ENCODE measurements at places on chromosomes 2 and 18.

GRCh38 chr18:26301681-26302080 is 75.4 kb downstream of the TAF4B start:
- DNase-seq, result no peak

DNA sequence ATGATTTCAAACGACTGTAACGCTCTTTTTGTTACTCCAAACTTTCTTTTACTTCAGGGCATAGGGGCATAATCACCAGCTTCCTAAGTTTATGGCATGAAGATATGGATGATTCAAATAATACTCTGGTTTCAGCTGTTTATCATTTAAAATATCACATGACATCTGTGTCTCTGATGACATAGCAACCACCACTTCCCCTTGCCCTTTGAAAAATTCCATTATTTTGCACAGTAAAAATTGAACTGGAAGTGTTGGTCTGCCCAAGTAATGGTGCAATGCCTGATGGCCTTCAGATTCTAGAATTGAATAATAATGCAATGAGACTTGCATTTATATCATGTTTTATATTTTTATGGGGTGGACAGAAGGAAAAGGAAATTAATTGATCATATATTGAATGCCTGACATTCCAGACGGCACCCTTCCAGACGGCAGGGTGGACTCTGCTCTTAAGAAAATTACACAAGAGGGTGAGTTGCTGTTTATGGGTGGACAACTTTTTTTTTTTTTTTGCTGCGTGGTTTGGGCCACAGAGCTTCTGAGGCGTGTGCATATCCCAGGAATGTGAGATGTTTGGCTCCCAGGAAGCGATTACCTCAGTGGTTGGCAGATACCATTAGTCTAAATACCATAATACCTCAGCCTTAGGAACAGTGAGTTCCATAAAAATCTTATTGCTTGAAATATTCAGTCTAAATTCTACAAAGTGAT is 101.7 kb upstream of the ZNF521 start:
- no peak for DNase-seq

DNA sequence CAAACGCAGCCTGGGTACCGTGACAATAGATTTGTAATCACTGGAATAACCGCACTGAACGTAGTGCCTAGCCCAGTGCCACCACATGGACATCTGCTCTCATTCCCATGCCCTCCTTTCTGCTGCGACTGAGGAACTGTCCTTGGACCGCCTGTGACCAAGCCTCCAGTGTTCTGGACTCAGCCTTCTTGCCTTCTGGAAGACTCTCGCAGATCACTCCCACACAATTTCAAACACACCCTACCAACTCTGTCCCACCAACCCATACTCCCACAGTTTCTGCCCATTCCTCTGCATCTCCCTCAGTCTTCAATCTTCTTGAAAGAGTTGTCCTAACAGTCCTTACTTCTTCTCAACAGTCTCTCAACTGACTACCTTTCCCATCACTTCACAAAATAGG is 2.1 kb downstream of the RNF149 start:
- DNase-seq, result no peak

GRCh38 chr18:32213693-32214092 is 23.9 kb downstream of the MEP1B start:
- no peak for DNase-seq

DNA sequence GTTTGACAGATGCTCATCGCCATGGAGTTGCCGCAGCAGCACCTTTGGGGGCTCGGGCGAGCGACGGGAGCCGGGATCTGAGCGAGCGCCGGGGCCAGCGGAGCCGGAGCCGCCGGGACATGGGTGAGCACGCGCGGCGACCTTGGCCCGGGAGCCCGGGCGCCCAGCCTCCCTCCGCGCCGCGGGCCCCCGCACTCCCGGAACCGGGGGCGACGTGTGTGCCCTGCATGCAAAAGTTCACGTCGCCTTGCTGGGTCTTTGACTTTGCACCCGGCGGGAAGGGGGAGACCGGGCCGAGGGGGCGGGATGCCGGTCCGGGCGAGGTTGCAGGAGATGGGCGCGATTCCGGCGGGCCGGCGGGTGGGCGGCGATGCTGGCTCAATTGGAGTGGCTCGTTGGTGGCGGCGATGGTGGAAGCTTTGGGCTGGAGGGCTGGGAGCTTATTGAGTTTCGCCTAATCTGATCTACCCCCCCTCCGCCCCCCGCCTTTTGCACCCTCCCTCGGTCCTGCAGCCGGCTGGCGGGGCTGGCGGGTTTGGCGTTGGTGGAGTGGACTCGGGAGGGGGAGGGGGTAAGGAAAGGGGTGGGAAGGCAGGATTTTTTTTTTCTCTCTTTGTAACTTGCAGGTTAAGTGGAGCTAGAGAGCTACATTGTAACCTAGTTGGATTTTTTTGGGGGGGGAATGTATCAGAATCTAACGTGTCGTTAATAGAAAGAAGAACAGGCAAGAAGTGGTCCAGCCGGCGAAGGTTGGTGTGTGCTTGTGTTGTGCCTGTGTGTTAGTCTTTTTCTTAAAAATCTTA is at the start of gene SETBP1:
Gene SETBP1 (plus strand): TSS at position 616 of the 803 bp plus-strand sequence. CDS start 20,459 bp downstream, outside the sequence.
- no peak for DNase-seq

DNA sequence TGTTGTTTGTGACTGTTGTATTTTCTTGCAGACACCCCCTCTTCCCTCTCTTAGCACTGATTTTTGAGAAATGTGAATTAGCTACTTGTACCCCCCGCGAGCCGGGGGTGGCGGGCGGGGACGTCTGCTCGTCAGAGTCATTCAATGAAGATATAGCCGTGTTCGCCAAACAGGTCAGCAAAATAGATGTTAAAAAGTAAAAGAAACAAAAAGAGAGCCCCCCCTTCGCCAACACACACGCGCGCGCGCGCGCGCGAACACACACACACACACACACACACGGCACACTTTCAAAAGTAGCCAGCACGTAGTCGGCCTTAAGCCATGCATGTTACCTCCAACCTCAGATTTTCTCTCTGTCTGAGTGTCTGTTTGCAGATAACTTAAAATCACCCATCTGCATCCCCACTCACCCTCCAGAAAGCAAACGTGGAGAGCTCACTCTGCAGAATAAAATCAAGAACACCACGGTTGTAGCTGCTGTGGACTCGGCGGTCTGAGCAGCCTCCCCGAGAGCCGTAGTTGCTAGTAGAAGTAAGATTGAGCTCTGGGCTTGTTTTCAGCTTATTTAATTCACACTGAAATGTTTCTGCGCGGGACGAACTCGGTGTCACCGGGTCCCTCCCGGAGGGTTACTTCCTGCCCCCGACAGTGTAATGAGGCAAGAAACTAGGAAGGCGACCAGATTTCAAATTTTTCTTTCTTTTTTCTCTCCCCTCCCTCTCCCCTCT is 5.1 kb downstream of the MEIS1 start:
- DNase-seq, result no peak

GRCh38 chr2:196537311-196537710 is 102.2 kb upstream of the CCDC150 start:
- no peak for DNase-seq

- DNase-seq, result no peak
Observed at GRCh38 chr2:145860083-145860482, 1340.2 kb upstream of the ZEB2 start.

GRCh38 chr2:240060977-240061591 is 7.8 kb upstream of the OR6B3 start:
- no peak for DNase-seq

DNA sequence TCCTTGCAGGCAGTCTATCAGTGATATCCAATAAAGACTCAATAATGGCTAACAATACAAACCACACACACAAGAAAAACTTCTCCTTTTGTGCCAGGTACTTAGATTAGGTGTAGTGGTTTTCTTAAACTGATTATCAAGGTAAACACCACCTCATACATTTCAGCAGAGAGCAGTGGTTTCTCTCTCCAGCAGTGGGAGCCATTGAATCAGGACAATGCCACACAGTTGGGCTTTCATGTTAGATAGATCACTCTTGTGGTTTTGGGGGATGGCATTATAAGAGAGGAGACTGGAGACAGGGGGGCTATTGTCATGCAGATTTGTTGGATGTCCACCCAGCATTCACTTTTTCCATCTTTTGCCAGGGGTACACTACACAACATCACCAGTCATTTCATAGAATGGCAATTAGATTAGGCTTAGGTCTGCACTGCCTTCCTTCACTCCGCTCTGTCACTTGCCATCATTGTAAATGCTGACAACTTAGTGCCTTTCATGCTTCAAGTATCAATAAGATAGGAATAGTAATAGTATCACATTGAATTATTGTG is 13.6 kb upstream of the IRS1 start:
- DNase-seq, result no peak

- no peak for DNase-seq
Observed at GRCh38 chr2:97712693-97713295, 582 bp upstream of the ZAP70 start.

GRCh38 chr2:150557020-150557600 is 69.6 kb upstream of the RND3 start:
- DNase-seq, result no peak

GRCh38 chr2:215590010-215590745 is 154.3 kb upstream of the FN1 start:
- no peak for DNase-seq

DNA sequence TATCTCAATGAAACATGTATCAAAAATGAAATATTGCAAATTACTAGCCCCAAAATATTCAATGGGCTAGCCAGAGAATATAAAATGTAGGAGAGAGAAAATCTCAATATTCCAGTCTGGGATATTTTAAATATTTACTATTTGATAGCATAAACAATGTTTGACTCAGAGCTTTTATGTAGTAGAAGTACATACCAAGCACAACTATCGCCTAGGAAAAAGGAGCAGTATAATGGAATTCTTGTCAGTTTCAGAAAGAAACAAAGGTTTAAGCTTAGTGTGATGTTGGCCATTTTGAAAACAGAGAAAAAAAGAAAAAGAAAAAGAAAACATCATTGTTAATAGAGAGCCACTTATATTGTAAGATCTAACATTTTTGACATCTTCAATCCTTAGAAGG is 1961.9 kb upstream of the CELF4 start:
- no peak for DNase-seq

Measured in activated CD8-positive, alpha-beta memory T cell treated with anti-CD3 and anti-CD28 coated beads for 4 hours (primary cell).